ENCODE measurements at places on chromosomes 16 and 17.
A peak's percentile ranks its signal among the peaks of the same experiment; 100 is the strongest.

DNA sequence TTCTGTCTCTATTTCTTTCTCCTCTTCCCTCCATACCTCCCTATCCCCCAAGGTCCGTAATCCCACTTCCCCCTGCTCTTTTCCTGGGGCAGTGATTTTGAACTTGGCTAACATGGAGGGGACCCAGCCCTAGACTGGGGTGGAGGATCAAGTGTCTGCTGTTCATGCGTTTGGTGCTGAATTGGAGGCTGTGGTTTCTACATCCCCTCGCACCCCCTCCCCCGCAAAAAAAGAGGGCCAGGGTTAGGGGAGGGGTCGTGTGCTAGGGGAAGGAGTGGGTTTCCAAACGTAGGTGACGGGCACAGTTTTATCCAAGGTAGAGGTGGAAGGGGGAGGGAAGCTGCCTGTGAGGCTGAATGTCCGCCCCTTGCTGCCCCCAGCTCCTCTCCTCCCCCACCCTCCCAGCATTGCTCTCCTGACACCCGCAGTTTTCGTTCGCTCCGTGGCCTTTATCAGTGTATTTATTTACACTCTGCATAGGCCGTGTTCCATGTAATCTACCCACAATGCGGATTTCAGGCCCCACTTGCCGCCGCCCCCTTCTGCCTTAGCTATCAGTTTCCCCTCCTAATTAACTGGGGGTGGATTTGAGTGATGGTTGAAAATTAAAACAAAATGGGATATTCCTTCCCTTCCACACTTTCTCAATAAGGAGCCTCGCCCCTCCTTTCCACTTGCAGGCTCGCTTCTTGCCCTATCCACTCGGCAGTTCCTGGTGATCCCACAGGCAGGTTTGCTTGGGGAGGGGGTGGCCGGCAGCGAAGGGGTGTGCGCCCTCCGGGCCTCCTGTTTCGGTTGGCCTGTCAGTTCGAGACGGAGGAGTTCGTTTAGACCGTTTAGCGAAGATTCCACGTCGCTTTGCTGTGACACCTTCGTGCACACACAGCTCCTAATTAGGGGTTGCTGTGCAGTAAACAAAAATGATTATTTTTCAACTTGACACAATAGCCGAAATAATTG is 2.0 kb downstream of the GNAO1 start:
- DNase-seq = no peak

GRCh38 chr17:4759776-4760236 is 11.9 kb upstream of the TM4SF5 start:
- DNase-seq = no peak

- no peak for DNase-seq
Measured at GRCh38 chr17:74761419-74761818, 13.0 kb downstream of the NHERF1 start.

DNA sequence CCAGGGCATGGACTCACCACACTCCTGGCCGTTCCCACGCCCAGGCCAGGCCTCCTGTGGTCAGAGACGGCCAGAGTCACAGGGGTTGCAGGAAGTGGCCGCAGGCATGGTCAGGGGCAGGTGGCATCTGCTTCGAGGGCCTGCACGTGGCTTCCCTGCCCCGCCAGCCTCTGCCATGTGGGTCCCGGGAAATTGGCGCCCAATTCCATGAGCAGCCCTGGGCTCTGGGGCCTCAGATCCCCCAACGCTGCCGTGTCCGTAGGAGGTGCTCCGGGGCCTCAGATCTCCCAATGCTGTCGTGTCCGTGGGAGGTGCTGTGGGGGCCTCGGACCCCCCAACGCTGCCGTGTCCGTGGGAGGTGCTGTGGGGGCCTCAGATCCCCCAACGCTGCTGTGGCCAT is 9.7 kb upstream of the SSTR5 start:
- DNase-seq = no peak

DNA sequence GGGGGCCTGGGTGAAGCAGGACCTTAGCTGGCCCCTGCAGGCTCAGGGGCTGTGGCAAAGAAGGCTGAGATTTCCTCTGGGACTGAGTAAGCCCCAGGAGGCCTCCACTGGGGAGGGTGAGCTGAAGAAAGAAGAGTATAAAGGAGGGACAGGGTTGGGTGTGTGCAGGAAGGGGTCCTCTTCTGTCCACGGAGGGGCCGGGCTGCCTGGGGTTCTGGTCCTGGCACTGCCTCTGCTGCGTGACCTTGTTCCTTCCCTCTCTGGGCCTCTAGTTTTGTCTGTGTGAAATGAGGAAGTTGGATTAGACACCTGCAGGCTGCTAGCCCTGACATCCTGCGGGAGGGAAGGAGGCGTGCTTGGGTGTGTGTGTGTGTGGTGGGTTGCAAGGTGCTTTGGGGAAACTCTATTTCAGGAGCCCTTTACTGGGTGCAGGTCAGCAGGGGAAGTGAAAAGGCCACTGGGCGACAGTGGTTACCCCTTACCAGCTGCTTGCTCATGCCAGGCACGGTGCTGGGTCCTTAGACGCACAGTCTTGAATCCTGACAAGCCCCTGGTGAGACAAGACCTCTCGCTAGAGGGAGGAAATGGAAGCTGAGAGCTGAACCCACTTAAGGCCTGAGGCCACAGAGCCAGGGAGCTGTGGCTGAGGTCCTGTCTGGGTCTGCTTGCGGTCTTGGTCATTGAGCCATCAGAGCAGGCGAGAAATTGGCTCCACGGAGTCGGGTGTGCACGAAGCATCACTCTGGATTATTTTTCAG is 60.7 kb downstream of the OR1D5 start:
- DNase-seq = no peak

- no peak for DNase-seq
Measured at GRCh38 chr16:54165174-54165911, 121.2 kb downstream of the IRX3 start.

- no peak for DNase-seq
Measured at GRCh38 chr17:79220713-79221291, 146.2 kb downstream of the ENGASE start.

- DNase-seq = no peak
Measured at GRCh38 chr16:27264151-27264550, 4.4 kb downstream of the NSMCE1 start.

DNA sequence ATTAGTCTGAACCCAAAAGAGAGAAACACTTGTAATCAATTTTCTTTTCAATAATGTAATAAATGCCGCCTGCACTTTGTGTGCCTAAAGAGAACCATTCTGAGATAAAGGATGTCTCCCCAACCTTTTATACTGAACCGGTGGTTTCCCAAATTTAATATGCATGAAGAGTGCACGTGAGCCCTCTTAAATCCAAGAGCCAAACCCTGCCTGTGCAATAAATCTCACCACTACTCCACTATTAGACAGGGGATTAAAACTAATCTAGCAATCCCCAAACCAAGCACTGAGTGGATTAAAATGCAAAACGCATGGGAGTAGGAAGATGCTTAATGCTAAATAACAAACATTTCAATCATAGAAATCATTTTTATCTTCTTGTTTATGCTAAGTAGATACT is 351.0 kb upstream of the PSMD7 start:
- DNase-seq = no peak

DNA sequence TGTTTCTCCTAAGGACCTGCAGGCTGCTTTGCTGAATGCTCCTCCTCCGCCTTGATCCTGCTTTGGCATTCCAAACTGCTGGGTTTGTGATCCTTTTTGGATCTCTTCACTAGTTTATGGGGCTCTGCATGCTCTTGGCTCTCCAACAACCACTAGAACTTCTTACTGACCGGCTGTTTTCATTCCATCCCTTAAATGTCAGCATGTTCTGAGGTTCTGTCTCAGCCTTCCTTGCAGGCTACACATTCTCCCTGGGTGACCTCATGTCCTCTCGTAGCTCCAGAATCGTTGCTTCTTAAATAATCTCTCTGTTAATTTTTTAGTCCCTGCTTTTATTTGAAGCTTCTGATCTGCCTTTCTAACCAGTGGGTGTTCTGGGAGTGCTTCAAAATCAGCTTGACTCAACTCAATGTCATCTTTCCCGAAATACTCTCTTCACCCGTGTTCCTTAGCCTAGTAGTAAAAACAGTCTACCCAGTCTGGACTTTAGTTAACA is 119.0 kb upstream of the HS3ST2 start:
- DNase-seq = peak; percentile 88

GRCh38 chr16:84086341-84086740 is 30.4 kb downstream of the MBTPS1 start:
- DNase-seq = no peak

DNA sequence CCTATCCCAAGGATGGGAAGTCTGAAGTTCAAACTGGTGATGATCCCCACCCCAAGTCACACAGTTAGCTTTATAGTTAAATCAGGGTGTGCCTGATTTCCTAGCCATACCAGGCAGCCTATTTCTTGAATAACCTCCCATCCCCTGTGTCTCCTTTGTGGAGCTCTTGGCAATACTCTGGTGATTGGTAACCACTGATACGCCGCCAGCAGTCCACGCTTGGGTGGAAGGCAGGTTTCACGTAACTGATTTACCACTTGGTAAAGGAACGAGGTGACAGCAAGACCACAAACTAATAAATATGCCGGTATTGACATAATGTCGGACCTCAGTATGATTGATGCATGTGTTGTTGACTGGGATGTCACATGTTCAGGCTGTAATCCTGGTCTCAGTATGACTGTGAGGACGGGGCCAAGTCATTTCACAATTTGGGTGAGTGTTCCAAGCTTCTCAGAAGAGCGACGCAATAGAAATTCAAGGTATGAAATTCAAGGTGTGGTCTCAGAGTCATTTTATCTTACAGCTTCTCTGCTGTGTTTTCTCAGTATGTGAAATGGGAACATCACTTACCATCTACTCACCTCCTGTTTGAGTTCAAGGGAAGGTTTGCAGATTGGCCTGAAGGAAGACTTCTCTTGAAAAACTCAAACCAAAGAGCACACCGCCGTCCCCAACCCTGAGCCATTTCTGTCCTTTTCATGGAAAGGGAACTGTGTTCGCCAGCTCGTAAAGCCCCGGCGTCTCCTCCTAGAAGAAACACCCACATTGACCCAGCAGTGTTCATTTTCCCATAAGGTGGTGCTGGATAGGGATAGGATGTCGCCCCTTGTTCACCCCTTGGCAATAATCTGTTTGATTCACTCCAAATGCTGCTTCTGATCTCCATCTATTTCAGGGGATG is 678.9 kb downstream of the WWOX start:
- no peak for DNase-seq

- DNase-seq = peak; percentile 15
Measured at GRCh38 chr16:55949518-55949917, 74.3 kb upstream of the CES5A start.

GRCh38 chr17:74053712-74054078 is 149.8 kb upstream of the RPL38 start:
- DNase-seq = no peak

DNA sequence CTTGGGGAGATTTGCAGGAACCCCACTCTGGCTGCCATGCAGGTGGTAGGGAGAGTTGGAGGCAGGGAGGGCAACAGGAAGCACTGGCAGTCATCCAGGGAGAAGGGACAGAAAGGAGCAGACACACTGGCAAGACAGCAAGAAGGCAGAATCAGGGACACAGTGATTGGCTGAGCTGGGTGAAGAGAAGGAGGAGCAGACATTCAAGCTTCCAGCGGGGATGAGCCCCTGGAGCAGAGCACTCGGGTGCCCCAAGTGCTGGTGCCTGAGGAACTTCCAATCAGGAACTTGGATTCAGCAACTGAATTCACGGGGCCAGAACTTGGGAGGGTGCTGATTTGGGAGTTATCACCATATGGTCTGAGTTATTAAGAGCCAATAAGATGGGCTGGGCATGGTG is 6.3 kb upstream of the ITGA3 start:
- no peak for DNase-seq

DNA sequence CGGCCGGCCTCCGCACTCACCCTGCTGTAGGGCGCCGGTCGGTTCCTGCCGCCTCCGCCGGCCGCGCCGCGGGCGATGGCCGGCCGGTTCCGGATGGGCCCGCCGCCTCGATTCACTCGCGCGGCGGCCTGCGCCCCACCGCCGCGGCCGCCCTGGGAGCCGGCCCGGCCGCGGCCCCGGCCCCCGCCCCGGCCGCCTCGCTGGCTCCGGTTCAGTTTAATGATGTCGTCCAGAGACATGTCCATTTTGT is 158 bp downstream of the ALYREF start:
- no peak for DNase-seq
